ENCODE measurements at places on chromosomes 3 and 15.
A peak's percentile ranks its signal among the peaks of the same experiment; 100 is the strongest.

DNA sequence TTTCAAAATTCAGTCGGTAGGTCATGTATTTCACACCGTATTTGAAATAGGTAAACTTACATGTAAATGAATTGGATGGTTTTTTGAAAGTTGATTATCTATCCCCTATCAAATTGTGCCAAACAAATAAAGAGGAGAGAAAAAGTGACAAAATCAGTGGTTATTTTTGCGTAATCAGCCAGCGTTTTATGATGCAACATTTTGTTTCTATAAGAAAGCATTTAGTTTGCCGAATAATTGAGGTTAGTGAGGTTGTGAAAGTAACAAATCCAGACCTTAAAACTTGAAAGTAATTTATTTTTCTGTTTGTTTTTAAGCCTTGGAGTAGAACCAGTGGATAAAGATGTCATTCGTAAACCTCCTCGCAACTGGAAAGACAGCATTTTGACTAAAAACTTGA lies 29.3 kb downstream of the ASTE1 start:
- no peak for DNase-seq

DNA sequence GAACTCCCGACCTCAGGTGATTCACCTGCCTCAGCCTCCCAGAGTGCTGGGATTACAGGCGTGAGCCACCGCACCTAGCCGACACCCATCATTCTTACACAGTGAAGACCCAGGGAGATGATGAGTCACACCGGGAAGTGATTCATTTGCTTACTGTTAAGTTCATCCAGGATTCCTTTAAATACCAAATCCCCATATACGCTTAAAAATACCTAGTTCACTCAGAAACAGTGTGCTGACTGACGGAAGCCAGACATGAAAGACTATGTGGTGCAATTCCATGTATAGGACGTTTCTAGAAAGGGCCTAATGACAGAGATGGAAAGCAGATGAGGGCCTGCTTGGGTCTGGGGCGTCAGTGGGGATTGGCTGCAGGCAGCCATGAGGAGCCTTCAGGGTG lies 75.2 kb downstream of the APBA2 start:
- no peak for DNase-seq

- DNase-seq, result no peak
Measured at GRCh38 chr15:45186771-45187577, 792 bp downstream of the SHF start.

DNA sequence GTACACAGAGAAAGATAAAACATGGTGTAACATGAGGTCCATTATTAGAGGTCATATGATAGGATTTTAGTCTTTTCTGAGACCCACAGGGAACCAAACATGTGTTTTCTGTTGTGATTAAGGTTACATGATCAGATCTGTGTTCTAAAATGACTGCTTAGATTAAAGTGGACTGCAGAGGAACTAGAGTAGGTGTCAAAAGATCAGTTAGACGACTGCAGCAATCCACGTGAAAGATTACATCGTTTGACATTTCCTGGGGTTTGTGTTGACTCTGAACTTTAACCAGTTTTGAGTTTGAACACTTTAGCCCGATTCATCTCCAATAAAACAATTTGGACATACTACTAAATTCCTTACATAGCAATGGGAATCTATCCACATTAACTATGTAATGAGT lies 5.1 kb downstream of the MIX23 start:
- DNase-seq, result no peak

GRCh38 chr15:65801229-65801805 lies 9.2 kb upstream of the DENND4A start:
- no peak for DNase-seq

GRCh38 chr3:38306941-38307340 lies 24.8 kb downstream of the SLC22A14 start:
- DNase-seq, result no peak

GRCh38 chr15:69713726-69714559 lies 261.3 kb downstream of the RPLP1 start:
- peak; percentile 63 for DNase-seq

GRCh38 chr3:178669022-178669601 lies 132.9 kb downstream of the KCNMB2 start:
- DNase-seq, result no peak

DNA sequence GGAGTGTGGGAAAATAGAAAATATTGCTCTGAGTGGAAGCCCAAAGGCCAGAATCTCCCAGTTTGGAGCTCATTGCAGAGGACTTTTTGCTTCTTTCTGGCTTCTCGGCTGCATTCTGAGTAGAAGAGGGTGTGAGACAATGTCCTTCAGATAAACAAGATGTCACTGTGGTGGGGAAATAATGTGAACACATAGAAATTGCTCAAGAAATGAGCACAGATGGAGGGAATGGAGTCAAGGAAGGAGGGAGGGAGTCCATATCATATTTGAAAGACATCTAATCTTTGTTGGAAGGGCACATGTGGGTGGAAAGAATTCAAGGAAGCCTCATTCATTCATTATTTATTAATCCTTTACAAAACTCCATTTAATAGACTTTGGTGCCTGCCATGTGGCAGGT lies 145.3 kb downstream of the FAM43A start:
- no peak for DNase-seq

- no peak for DNase-seq
Measured at GRCh38 chr3:79872483-79872882, 104.7 kb upstream of the ROBO1 start.

DNA sequence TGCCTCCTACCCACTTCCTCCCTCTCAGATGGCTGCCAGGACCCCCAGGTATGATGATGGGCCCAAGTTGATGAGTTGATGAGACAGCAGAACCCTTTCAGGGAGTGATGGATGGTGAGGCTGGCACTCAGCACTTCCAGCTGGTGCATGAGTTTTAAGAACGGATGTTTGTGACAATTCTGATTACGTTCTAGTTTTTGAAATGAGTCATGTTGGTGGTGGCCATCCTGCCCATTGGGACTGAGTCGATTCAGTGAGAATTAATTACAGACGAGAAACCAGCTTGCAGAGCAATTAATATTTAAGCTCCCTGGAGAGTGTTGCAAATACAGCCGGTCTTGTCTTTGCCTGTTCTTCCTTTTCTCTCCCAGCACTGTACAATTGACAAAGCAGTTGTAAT lies 56.9 kb upstream of the NR2C2 start:
- DNase-seq, result no peak

- no peak for DNase-seq
Measured at GRCh38 chr3:61778095-61778494, 216.7 kb downstream of the PTPRG start.

GRCh38 chr15:65887565-65887964 lies 18.3 kb downstream of the RAB11A start:
- peak; percentile 17 for DNase-seq

DNA sequence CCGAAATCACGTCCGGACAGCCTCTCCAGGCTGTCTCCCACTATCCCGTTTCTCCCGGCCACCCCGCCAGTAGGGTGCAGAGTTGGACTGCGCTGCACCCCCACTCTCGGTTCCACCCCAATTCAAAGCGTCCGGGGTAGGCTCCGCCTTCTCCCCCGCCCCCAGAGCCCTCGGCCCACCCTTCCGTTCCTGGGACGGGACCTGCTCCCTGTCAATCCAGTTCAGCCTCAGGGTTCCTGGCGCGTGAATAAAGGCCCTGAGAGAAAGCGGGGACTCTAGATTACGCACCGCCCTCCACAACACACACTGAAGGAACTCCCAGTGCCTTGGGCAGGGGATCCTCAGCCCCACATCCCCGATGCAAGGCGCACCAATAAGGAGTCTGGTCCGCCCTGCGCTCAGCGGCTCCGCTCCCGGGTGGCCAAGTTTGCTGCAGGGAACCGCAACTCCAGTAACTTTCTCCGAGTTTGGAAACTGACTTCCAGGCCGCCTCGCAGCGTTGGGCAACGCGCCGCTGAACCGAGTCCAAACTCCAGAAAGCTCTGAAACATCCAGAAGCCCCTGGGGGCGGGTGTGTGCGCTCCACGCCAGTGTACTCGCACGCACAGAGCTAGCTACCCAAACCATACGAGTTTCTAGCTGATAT lies 1.9 kb downstream of the ADAMTS9 start:
- no peak for DNase-seq

- DNase-seq, result no peak
Measured at GRCh38 chr15:89130201-89130600, 41.9 kb downstream of the ABHD2 start.

DNA sequence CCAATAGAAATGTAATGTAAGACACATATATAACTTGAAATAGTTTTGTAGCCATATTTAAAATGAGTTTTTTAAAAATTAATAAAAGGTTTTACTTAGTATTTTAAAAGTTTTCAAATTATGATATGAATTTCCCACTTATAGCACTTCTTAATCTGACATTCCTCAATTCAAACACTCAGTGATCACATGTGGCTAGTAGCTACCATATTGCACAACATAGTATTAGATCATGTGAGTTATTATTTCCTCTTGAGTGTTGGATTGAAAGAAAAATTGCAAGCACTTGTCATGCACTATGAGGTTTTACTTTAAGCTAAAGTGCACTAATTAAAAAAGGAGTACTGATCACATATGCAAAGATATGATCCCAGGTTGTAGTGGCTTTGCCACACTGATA lies 453.4 kb upstream of the ROBO2 start:
- no peak for DNase-seq

- no peak for DNase-seq
Measured at GRCh38 chr15:73139744-73140553, 87.7 kb downstream of the NEO1 start.

DNA sequence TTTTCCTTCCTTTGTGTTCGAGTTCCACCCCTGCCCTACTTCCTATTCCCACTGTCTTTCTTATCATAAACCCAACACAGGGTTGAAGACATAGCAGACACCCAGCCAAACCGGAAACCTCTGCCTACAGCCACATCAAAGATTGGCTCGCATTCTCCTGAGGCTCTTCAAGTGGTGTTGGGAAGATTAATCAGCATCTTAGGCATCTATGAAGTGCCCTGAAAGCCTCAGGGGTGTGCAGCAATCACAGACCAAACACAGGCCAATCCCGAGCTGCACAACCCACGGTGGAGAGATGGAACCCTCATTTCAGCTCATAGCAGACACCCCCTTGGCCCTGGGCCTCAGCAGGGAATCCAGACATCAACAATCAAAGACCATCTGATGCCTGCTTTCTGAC lies 255.9 kb downstream of the XXYLT1 start:
- DNase-seq, result no peak

DNA sequence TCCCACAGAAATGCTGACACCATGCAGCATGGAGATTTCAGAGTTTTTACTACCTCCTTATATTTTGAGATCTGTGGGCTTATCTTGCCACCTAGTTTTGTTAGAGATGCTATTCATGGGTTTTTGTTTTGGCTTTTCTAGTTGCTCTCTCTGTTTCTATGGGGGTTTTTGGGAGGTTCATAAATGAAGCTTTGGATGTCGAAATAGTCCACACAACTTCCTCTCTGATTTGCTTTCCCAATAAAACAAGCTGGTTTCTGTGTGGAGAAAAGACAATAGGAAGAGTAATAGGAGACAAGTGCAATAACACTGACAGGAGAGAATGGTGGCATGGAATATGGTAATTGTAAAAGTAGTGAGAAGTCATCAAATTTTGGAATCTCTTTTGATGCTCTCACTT lies 106.8 kb upstream of the GPR149 start:
- no peak for DNase-seq

DNA sequence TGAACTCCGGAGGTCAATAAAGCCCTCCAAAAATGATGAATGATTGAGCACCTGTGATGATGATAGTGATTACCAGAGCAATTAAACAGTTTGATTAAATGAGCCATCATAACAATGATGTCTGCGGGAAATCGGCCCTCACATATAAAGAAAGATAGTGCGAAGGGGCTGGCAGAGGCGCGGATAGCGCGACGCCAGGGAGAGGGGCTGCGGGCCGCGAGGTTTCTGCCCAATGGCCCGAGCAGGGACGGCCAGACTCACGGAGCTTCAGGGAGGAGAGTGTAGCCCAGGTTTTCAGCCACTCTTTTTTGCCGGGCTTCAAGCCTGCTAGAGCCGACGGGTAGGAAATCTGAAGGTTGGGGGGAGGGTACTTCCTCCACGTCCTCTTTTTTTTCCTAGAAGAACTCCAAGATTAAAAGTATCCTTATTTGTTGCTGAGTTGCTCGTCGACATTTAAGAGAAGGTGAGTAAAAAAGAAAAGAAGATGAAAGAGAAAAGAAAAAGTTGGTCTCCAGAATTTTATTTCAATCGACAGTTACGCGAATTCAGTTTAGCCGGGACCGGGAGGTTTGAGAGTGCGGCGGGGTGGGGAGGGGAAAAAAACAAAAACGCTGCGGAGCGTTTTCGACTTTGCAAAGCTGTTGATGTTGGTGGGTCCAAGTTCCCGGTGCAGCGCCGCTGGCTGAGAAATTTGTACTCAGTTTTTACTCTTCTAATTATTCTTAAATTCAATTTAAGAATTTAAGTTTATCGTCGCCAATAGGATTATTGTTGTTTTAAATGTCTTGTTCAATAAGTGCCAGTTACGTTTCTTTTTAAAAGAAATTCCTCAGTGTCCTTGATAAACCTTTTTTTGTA lies 2.2 kb upstream of the MEIS2 start:
- no peak for DNase-seq

DNA sequence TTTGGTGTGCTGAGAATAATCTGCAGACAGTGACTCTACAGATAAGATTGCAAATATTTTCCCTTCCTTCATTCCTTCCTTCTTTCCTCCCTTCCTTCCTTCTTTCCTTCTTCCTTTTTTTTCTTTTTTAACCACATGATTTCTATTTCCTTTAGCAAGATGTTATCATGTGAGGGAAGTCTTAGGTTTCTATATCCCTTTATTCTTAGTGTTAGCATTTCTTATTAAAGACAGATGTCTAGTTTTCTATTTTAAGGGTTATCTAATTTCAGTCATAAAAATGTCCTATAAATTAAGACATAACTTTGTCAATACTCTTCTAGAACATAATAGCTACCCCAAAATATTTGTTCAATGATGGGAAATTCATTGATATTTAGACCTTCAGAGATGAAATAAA lies 470.9 kb downstream of the LPP start:
- no peak for DNase-seq

DNA sequence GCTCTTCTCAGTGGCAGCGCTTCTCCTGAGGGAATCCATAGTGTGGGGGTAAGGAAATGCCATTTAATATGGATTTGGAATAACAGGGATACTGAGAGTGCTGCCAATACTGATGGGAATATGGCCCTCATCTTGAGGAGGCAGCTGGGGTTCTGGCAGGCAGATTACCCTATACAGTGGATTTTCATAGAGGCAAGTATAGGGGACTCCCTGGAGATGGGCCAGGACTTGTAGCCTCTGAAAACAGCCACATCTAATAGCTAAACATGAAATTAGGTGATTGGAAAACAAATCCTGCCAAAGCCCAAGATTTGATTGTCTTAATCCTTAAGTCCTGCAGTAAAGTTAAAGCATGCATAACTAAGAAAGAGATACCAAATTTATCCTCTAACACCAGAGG lies 30.9 kb downstream of the DPH3 start:
- no peak for DNase-seq

- no peak for DNase-seq
Measured at GRCh38 chr15:62588938-62589670, 424.0 kb upstream of the C2CD4B start.

Data from stimulated activated CD4-positive, alpha-beta T cell treated with anti-CD3 and anti-CD28 coated beads, Interleukin-2, amount 100 ng/mL, for 24 hours (primary cell).